ENCODE measurements at places on chromosomes 5 and 9.

- no peak for DNase-seq
Measured at GRCh38 chr5:5558102-5558501, 135.6 kb downstream of the ICE1 start.

DNA sequence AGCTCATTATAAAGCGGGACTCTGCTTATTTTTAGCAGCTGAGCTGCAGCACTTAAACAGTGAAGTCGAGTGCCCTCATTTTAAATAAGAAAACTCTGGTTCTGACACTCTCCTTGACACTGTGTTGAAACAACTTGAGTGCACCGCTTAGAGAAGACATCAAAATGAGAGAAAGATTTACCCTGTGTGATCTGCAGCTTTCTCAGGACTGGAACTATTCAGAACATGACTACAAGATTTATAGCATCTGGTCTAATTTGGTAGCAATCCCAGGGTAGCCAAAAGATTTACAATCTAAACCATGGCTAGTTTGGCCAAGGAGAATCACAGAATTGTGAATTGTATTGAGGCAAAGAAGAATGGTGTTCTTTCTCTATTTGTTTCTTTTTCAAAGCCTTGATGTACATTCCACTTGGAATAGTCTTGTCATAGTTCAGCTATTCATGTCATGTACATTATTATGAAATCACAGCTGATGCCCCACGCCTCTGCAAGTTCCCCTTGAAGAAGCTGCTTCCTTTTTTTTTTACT lies 38.7 kb downstream of the PLEKHG4B start:
- DNase-seq = no peak

DNA sequence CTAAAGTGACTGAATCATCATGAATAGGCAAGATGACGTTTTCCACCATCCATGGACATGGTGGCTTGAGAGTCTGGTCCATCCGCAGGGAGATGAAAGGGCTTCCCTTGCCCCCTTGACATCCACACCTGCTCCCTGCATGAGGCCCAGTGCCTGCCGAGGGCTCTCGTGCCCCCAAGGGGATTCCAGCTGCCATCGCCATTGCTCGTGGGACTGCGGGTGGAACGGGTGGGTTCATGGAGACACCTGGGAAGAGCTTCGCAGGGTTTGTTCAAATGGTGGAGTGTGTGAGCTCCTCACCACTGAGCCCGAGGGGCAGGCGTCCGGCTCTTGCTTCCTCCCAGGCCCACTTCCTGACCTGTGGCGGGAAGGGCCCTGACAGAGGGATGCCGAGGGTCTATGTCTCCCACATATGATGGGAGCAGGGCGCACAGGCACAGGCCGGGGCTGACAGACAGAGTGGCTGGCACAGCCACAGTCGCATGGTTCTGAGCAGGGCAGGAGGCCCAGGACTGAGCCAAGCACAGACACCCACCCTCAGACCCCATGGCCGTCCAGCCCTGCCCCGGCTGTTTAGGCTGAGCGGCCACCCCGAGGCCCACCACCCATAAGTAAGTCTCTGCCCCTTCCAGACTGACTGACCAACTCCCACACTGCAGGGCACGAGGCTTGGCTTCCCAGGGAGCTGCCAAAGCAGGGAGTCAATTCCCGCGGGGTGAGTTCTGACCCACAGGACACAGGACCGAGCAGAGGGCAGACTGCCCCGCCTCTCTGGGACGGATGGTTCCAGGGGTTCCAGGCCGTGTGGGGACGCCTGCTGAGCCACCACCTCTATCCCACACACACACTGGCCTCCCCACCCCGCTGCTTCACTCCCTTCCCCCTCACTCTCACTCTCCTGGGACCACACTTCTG lies 70.0 kb upstream of the PPP1R26 start:
- DNase-seq = no peak

DNA sequence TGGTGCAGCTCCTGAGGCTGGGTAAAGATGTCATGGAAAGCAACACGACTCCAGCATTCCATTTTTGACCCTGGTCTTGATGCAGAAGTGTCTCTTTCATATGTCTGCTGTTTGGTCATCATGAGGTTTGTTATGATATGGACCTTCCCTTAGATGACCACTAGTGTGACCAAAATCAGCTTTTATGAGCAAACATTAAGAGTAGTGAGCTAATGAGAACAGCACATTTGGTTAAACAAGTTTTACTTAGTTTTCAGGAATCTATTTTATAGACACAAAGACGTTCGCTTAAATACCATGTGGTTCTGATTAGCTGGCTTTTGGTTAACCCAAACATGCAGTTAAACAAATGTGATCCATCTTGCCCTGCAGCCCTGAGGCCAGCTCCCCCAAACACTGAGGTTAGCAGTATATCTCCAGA lies 56.7 kb upstream of the ACTBL2 start:
- no peak for DNase-seq

- no peak for DNase-seq
Measured at GRCh38 chr5:64947031-64947430, 178.3 kb downstream of the CWC27 start.

DNA sequence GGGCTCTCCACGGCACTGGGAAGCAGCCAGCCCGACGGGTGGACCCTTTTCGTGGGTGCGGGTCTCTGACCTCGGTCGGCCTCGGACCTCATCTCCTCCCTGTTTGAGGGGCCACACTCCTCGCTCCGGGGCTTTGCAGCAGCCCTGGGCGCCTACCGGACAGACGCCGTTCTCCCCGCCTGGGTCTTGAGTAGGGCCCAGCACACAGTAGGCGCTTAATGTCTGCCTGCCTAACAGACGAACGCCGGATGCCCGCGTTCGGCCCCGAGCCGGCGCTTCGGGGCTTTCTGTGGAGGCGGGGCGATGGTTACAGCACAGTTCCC lies 842 bp upstream of the GTF3C5 start:
- DNase-seq = no peak

DNA sequence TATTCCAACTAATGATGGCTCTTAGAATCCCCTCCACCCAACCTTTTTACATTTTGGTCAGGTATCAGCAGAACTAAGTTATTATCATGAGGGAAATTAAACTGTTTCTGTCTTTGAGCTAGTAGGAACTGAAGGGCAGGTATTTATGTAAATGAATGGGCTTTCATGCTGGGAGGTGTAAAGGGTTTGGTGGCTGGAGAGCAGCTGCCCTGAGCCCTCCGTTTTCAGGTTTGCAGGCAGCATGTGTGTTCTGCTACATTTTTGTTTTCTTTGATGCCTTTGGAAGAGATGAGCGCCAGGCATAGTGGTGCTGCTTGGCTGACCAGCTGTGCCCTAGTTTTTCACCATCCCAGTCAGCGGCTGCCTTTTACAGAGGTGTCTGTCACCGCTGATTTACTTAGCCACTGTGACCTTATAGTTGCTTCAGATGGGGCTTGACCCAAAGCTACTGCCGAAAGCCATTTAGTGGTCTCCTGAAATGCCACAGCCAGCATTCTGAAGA lies 231.9 kb downstream of the MAST4 start:
- no peak for DNase-seq

GRCh38 chr9:124012368-124013301 lies 1.1 kb downstream of the LHX2 start:
- DNase-seq = no peak

GRCh38 chr5:147876626-147877025 lies 1.9 kb upstream of the SCGB3A2 start:
- no peak for DNase-seq

DNA sequence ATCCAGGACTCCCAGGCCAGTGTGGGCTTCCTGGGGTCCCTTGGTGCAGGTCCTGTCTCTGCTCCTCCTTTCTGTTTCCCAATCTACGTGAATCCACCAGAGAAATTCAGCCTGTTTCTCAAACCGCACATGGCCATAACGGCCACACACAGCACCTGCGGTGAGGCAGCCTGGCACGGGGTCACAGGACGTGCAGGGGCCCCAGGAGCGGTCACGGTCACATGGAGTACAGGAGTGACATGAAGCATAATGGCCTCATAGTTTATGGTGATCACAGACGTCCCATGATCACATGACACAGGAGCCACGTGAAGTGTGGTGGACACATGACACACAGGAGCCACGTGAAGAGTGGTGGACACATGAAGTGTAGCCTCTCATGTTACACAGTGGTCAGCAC lies 248.5 kb upstream of the IRX4 start:
- no peak for DNase-seq

DNA sequence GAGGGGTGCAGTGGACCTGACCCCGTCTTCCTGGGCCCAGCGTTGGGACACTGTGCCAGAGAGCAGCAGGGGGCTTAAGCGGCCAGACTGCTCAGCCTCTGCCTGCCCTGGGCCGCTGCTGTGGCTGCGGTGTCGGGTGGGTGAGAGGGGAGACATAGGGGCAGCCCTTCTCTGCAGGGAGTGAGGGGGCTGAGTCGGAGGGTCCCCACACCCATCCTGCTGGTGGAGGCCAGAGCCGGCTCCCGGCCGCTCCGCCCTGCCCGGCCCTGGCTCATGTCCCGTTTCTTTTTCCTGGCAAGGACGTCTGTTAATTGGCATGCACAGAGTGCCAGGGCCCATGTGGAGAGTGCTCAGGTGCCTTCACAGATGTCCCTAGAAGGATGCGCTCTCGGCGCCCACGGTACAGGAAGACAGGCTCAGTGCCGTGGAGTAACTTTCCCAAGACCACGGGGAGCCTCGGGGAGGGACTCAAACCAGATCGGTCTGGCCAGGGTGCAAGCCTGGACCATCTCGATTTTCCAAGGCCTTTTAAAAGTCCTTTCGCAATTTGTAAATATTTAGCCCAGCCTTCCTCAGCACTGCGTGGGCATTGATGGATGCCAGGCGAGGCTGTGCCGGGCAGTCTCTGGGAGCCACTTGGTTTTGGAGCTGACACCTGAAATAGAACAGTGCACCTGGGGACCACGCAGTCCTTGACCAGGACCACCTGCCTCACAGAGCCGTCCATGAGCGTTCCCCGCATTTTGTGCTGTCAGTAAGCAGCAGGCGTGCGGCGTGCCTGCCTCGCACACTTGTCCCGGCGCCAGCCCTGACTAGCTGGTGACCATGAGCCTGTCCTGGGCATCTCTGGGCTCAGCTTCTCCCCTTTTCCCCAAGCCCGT lies 60.9 kb downstream of the RXRA start:
- no peak for DNase-seq

DNA sequence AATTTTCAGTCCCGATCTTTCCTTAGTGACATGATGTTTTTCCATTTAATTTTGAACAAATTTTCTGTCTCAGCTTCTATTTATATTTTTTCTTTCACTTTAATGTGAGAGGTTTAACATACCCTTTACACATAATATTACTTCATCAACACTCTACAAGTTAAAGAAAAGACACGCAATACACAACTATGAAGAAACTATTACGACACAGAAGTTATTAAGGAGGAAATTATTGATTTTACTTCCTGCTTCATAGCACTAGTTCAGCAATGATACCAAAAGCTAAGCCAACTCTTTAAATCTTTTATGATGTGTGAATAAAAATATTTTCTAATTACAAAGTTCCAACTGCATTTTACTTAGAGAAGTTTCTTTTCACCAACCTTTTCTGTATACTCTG lies 432.3 kb upstream of the DAB2 start:
- no peak for DNase-seq

GRCh38 chr5:169350016-169350415 lies 49.1 kb upstream of the SLIT3 start:
- DNase-seq = no peak

- no peak for DNase-seq
Measured at GRCh38 chr5:143350751-143351602, 52.5 kb downstream of the NR3C1 start.

DNA sequence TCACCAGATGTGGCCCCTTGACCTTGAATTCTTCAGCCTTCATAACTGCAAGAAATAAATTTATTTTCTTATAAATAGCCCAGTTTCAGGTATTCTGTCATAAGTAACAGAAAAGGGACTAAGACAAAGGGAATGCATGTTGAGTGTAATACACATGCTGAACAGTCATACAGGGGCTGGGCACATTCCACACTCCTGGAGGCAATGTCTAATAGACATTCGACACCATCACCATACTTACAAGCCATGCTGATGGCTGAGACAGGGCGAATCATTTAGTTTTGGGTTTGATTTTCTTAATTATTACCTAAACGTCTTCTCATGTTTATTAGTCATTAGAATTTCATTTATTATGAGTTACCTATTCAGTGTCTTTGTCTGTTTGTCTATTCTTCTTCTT lies 68.5 kb downstream of the TENT4A start:
- no peak for DNase-seq

DNA sequence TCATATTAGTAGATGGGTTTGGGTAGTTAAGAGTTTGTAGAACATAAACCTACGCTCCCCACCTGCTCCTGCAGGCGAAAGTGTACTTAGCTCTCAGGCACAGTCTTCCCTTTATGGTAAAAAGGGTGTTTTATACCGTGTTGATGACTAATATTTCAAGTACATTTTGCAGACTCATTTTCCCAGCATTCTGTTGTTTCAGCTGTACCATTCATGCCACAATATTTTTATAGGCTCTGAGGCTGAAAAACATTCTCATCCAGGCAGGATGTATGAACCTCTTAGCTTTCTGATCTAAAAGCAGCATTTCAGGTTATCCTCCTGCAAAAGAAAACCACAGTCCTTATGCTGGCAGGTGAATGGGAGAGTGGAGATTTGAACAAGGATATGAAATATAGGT lies 231.4 kb downstream of the NR2F1-AS1 start:
- no peak for DNase-seq

DNA sequence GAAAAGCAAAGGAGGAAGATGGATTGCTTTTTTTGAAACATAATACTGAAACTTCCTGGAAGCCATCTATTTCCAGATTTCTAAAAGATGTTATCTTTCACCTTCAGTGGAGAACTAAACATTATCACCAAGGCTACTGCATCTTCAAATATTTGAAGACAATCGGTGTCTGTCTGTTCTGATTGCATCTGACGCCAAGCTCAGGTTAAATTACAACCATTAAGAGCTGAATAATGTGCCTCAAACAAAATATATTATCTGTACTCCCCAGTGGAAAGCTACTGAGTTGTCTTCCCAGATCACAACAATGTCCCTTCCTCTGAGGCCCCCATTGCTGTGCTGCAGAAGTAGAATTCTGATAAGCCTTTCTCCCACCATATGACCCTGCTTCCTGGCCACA lies 342.3 kb downstream of the PLK2 start:
- DNase-seq = no peak

DNA sequence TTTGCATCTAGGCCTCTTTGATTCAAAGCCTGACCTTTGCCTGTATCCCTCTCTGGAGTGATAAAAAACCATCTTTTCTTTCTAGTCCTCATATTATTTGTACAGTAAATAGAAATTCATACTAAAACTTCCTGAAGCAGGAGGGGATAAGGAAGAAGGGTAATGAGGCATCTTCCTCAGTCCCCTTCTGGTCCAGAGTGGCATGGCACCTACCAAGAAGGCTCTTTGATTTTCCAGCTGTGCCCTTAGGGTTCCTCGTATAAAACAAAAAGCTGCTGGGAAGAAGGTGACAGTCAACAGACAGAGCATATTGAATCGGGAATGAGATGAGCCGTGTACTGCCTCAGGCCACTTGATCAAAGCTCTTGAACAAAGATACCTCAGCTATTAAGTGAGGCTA lies 71.9 kb upstream of the SPDL1 start:
- no peak for DNase-seq

- no peak for DNase-seq
Measured at GRCh38 chr9:123753016-123753415, 176.9 kb downstream of the DENND1A start.
